ENCODE measurements at places on chromosomes 7 and 10. TPM values are rescaled to one million over a fixed set of nuclear protein-coding genes. Genes with fewer than 3 reads are reported as not detected.

The PILRA gene
- 0.89 TPM for total RNA-seq

The PYROXD2 gene
- 12.5 TPM for total RNA-seq

The SFR1 gene
- total RNA-seq, result 7.4 TPM

The NACAD gene
- total RNA-seq, result 7.4 TPM

The ZNF485 gene
- total RNA-seq, result 2.1 TPM

The LLCFC1 gene
- total RNA-seq, result not detected

The AUTS2 gene
- total RNA-seq, result 12.3 TPM

The TBX20 gene
- total RNA-seq, result 8.6 TPM

The HSPB1 gene
- 52.2 TPM for total RNA-seq

The LIPN gene
- total RNA-seq, result not detected

The BMPER gene
- 34.0 TPM for total RNA-seq

The HACD1 gene
- 30.0 TPM for total RNA-seq

The JCAD gene
- 91.2 TPM for total RNA-seq

The OPN4 gene
- 0.14 TPM for total RNA-seq

Measured in smooth muscle cell of the umbilical artery (primary cell).